Fibroblast of lung (primary cell): ENCODE measurements at places on chromosomes 11 and 22.

- no peak for DNase-seq
These were observed 15.4 kb downstream of the PPM1F start for GRCh38 chr22:21937041-21937820.

DNA sequence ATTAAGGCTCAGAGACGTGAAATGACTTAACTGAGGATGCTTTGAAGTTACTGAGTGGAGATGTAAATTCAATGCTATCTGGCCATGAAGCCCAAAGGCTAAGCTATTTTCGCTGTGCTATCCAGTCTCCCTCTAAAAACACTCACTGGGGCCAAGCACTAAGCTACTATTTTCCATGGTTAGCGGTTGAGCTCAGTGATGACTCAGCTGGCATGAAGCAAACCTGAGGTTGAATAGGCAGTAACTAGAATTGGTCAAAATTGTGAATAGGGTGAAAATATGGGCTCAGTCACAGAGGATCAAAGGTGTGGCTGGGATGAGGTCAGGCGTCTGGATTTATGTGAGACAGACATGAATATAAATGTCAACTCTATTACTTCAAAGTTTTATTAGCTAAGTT is 564.2 kb upstream of the KIRREL3 start:
- peak; percentile 85 for DNase-seq

DNA sequence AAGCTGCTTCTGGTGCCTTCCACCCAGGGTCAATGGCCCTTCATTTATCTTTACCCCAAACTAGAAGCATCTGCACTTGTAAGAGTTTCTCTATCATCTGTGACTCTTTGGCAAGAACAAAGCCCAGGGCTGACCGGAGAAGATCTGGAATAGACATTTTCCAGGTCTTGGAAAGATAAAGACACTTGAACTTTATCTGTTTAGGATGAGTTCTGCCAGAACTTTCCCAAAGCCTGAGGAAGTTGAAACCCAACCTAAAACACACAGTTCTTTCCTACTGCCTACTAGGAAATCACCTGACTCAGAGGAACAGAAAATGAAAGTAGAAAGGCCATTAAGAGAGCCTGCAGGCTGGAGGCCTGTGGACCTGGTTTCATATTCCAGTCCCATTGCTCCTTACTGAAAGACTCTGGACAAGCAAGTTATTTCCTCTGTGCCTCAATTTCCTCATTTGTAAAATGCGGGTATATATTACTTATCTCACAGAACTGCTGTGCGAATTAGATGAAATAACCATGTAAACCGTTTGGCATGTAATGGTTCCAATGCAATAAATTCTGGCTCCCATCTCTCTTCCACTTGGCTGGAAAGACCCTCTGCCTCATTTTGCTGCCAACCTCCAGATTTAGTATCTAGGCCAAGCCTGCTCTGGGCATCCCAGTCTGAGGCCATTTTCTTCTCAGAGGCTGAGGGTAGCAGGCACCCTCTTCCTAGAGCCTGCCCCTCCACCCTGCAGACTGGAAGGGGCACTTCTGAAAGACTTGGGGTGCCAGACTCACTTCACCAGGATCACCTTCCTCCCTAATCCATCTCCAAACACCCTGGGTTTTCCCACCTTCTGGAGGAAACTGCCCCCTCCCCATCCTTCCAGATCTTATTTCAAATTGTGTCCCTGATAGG is 1.2 kb downstream of the UBE2L6 start:
- peak; percentile 65 for DNase-seq

GRCh38 chr11:43979571-43980219 is 37.3 kb downstream of the C11orf96 start:
- DNase-seq = no peak

- no peak for DNase-seq
These were observed 7.5 kb downstream of the ASCC2 start for GRCh38 chr22:29830585-29830984.

- DNase-seq = no peak
These were observed at the start of gene C22orf42 for GRCh38 chr22:32158712-32159533. Gene C22orf42, minus strand, starts transcription at chr22:32159303. Its CDS starts 88 bp downstream, at chr22:32159215.

- peak; percentile 17 for DNase-seq
These were observed 9.1 kb downstream of the CTSF start for GRCh38 chr11:66559142-66559865.
